Vagina (tissue), 2 donors: ENCODE measurements at places on chromosomes 6 and 20.

DNA sequence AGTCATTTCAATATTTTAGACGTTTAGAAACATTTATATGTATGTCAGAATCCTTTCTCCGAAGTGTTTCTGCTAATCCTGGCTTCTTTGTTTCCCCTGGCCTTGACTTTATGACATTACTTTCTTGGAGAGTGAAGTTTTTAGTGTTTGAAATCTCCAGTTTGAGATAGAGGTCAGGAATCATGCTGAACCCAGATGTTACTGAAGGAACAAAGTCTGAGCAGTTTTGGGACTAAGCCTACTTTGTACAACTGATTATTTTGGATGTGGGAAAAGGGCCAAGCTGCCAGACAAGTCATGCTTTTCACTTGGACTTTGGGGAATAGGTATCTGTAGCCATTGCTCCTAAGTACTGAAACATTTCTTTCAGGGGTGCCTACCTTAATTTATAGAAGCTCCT lies 2.3 kb downstream of the RNF144B start:
- H3K4me3 ChIP-seq = peak overlapping the region; percentile 50
- peaks cover 8% of the 10 kb centered on the region for H3K4me1 ChIP-seq
- H3K36me3 ChIP-seq = no peaks in the 10 kb centered on the region
- H3K27me3 ChIP-seq = no peaks in the 10 kb centered on the region
- no peak for DNase-seq
- peak overlapping the region; percentile 62 for H3K27ac ChIP-seq

DNA sequence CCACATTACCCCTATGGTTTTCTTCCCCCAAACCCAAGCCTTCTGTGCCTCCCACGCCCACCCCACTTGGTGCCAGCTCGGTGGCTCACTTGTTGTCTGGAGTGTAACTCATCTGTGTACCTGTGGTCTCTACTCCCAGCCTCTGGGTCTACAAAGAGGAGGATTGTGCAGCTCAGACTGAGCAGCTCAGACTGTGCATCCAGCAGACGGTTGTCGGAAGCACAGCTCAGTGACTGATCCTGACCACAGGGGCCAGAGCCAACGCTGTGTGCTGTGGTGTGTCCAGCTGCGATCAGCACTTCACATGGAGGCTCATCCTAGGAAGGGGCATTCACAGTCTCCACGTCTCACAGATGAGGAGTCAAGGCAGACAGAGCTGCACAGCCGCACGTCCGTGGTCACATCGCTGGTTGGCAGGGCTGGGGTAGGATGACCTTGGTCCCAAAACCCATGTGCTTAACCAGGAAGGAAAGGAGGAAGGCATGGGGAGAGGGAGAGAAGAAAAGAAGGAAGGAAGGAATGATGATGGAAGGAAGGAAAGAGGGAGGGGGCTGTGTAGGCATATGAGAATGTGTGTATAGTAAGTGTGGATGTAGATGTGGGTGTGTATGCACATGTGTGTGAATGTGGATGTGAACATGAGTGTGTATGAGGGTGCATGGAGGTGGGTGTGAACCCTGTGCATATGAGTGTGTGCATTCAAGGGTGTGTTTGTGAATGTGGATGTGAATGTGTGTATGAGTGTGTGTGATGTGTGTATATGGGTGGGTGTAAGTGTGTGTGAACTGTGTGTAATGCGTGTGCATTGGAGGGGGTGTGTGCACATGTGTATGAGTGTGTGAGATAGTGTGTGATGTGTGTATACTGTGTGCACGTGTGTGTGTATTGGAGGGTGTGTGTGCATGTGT lies 28.2 kb upstream of the STX16 start:
- H3K36me3 ChIP-seq = no peaks in the 10 kb centered on the region
- no peaks in the 10 kb centered on the region for H3K27me3 ChIP-seq
- no peak overlapping the region for H3K27ac ChIP-seq
- DNase-seq = no peak

- peaks cover 57% of the 10 kb centered on the region for H3K27me3 ChIP-seq
- H3K27ac ChIP-seq = no peak overlapping the region
- no peaks in the 10 kb centered on the region for H3K36me3 ChIP-seq
- no peak overlapping the region for H3K4me3 ChIP-seq
These were observed 550 bp upstream of the PRDM13 start for GRCh38 chr6:99605911-99606655.

DNA sequence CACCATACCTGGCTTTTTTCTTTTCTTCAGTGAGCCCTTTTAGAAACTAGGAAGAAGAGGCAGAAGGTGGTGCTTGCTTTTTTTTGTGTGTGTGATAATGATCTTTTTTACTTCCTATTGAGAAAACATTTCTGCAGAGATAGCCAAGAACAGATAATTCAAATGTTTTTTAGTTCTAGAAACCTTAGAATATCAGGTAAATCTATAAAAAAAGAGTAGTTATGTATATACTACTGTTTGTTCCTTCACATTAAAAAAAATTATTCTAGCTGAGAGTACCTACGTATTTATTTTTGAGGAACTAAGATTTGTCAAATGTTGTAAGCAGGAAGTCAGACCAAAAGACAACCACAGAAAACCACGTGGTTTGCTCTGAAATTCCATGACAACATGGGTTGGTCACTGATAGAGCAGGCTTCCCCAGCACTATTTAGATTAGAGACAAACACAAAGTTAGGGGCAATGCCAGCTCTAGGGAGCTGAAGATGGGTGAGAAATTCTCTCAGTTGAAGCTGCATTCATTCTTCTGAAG lies 12.8 kb downstream of the STK4 start:
- no peaks in the 10 kb centered on the region for H3K27me3 ChIP-seq
- H3K4me3 ChIP-seq = no peak overlapping the region

GRCh38 chr20:24077145-24077544 lies 88.6 kb upstream of the GGTLC1 start:
- no peak overlapping the region for H3K4me3 ChIP-seq
- H3K27ac ChIP-seq = no peak overlapping the region
- H3K27me3 ChIP-seq = no peaks in the 10 kb centered on the region

- no peak overlapping the region for H3K27ac ChIP-seq
- DNase-seq = no peak
- H3K27me3 ChIP-seq = no peaks in the 10 kb centered on the region
These were observed 230.4 kb upstream of the PDE10A start for GRCh38 chr6:165893431-165893830.

DNA sequence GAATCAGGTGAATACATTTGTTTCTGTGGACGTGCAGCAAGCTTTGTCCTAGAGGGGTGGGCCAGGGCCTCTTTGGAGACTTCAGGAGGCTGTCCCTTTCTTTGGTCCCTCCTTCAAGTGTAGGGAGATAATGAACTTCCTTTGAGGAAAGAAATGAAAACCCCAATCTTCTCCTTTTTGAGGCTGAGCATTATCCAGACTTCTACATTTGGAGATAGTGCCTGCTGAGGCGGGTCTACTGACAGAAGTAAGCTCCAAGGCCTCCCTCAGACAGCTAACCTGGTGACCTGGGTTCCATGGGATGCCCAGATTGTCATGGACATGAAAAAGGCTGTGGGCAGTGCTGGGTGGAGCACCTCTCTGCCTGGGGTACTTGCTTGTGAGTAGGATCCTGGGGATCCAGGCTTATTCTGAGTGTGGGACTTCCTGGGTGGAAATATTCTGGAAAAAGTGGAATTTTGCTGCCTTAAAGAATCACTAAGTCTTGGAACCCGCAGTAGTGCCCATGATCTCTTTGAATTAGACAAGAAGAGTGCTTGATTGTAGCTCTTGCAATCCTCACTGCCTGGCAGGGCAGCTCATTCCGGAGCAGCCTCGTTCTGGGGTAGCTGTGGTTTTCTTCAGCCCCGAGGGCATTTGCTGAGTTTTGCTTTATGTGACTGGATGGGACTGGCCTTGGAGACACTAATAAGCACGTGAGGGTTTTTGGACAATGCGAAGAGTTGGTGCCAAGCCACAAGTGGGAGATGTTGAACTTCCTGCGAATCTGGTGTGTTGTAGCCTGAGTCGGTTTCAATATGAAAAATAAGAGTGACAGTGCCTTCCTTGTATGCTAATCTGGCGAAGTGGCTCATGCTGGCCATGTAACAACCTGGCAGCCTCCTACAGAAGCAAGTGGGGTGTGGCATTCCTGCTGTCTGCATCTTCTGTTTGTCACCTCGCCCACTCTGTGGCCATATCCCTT lies 28.1 kb downstream of the SNRNP48 start:
- peaks cover 11% of the 10 kb centered on the region for H3K4me1 ChIP-seq
- H3K27ac ChIP-seq = no peak overlapping the region
- H3K4me3 ChIP-seq = no peak overlapping the region
- H3K36me3 ChIP-seq = no peaks in the 10 kb centered on the region
- no peak for DNase-seq

DNA sequence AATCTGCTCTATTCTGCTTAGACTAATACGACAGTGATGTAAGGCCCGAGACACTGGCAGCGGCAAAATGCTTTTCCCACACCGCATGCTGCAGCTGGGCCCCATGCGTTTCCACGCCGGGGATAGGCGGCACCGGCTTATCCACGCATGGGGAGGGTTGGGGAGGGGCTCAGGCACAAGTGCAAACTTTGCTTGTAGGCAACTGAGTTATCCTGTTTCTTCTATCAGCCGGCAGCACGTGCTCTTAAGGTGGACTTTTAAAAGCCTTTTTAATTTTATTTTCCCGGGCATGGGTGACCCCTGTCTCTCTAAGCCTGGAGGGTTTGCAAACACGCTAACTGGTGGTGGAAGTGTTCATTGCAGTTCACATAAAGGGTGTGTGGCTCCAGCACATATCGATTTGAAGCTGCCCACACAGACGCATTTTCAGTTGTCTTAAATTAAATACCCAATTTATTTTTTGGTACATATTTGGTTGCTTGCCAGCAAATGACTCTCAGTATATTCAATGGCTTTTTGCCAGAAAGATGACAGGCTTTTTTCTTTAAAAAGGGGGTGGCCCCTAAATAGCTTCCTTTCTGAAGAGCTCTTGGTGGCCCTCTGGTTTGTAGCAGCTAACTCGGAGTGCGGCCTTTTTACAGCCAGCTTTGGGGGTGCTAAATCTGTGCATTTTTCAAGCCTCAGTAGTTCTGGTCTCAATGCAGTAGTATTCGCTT lies 561.8 kb upstream of the AGPAT4 start:
- H3K36me3 ChIP-seq = no peaks in the 10 kb centered on the region
- H3K4me1 ChIP-seq = no peaks in the 10 kb centered on the region
- no peak overlapping the region for H3K27ac ChIP-seq
- H3K4me3 ChIP-seq = no peak overlapping the region
- peak; percentile 54 for DNase-seq
- H3K27me3 ChIP-seq = no peaks in the 10 kb centered on the region

GRCh38 chr6:1864496-1864895 lies 254.8 kb downstream of the FOXC1 start:
- H3K4me1 ChIP-seq = no peaks in the 10 kb centered on the region
- no peak overlapping the region for H3K27ac ChIP-seq
- H3K27me3 ChIP-seq = no peaks in the 10 kb centered on the region
- H3K4me3 ChIP-seq = no peak overlapping the region
- no peak for DNase-seq

GRCh38 chr20:12012241-12013222 lies 94.8 kb downstream of the BTBD3 start:
- no peak overlapping the region for H3K27ac ChIP-seq
- no peak for DNase-seq
- no peaks in the 10 kb centered on the region for H3K4me1 ChIP-seq
- no peak overlapping the region for H3K4me3 ChIP-seq
- no peaks in the 10 kb centered on the region for H3K27me3 ChIP-seq

GRCh38 chr20:19249106-19249879 lies 36.9 kb downstream of the SLC24A3 start:
- H3K36me3 ChIP-seq = no peaks in the 10 kb centered on the region
- H3K27me3 ChIP-seq = no peaks in the 10 kb centered on the region
- no peak overlapping the region for H3K4me3 ChIP-seq
- no peak for DNase-seq

DNA sequence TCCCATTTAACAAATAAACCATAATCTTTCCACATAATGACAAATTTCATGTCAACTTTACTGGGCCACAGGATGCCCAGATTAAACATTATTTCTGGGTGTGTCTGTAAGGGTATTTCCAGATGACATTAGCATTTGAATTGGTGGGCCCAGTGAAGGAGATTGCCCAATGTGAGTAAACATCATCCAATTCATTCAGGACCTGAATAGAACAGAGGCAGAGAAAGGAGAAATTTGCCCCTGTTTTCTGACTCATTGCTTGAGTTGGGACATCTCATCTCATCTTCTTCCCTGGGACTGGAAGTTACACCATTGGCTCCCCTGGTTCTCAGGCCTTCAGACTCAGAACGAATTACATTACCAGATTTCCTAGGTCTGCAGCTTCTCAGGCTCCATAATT lies 142.9 kb downstream of the TPBG start:
- no peak overlapping the region for H3K27ac ChIP-seq
- no peaks in the 10 kb centered on the region for H3K27me3 ChIP-seq
- no peak for DNase-seq
- no peaks in the 10 kb centered on the region for H3K36me3 ChIP-seq
- no peak overlapping the region for H3K4me3 ChIP-seq
- H3K4me1 ChIP-seq = no peaks in the 10 kb centered on the region

GRCh38 chr6:16903470-16903869 lies 142.2 kb upstream of the ATXN1 start:
- no peaks in the 10 kb centered on the region for H3K27me3 ChIP-seq
- H3K4me1 ChIP-seq = no peaks in the 10 kb centered on the region
- no peak overlapping the region for H3K27ac ChIP-seq

- no peak overlapping the region for H3K4me3 ChIP-seq
- H3K36me3 ChIP-seq = no peaks in the 10 kb centered on the region
- no peaks in the 10 kb centered on the region for H3K27me3 ChIP-seq
- H3K27ac ChIP-seq = no peak overlapping the region
- H3K4me1 ChIP-seq = no peaks in the 10 kb centered on the region
These were observed 72.1 kb downstream of the NFATC2 start for GRCh38 chr20:51470499-51470820.

DNA sequence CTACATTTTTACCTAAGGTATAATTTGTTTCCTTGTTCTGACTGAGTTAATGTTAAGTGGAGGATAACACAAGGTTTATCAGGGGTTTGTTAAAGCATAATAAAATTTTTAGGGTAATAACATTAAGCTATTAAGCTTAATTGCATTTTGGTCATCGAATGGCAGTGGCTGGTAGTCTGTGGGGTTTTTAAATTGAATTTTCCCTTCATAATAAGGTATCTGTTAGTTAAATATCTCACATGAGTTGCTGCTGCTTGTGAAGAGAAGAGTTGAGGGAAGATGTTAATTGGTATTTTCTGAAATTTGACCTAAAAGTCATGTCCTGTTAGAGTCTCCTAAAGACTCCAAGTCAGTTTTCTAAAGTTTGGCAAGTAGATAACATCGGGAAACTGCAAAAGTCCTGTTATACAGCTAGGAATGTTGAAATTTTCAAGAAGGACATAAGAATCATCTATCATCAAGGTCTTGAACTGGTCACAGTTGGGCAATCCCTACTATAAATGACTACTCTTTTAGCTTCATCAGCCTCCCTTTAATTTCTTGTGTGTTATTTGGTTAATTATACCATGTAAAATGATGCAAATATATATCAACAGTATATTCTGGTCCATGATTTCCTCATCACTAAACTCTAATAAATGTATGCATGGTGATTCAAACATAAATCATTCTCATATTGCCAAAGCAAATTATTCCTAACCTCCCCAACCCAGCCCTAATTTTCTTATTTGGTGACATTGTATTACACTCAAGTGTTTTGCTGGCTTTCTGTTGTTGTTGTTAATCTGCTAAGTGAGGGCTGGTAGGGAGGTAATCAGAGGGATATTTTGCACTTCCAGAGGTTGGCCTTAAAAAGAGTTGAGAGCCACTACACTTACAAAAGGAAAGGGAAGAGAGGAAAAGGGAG lies 64.0 kb downstream of the MAP3K5 start:
- H3K27ac ChIP-seq = no peak overlapping the region
- no peaks in the 10 kb centered on the region for H3K4me1 ChIP-seq
- no peaks in the 10 kb centered on the region for H3K27me3 ChIP-seq
- H3K4me3 ChIP-seq = no peak overlapping the region
- DNase-seq = no peak
- H3K36me3 ChIP-seq = no peaks in the 10 kb centered on the region

- no peaks in the 10 kb centered on the region for H3K27me3 ChIP-seq
- H3K27ac ChIP-seq = no peak overlapping the region
- no peaks in the 10 kb centered on the region for H3K4me1 ChIP-seq
- H3K36me3 ChIP-seq = peaks cover 44% of the 10 kb centered on the region
- DNase-seq = no peak
These were observed 23.7 kb downstream of the TRMT11 start for GRCh38 chr6:126010040-126010439.
